Hippocampal formation (tissue), 2 donors: ENCODE measurements at places on chromosomes 2 and 18.

DNA sequence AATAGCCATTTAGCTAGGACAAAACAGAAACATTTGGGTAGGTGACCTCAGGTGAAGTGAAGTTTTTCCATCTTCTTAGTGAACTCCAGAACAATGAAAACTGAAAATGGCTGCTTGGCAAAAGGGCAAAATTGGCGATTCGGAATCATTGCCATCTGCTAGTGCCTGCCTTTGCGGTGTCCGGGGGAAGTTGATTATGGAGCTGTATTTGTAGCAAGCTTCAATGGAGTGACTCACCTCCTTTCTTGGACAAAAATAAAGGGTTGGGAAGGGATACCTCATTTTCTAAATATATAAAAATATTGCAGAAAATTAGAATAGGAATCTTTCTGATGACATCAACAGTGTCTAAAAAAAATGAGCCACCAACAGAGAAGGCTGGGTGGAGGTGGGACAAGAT lies 460.5 kb downstream of the TGIF1 start:
- no peak for DNase-seq

GRCh38 chr2:26581991-26582842 lies 58.9 kb downstream of the CIB4 start:
- DNase-seq = no peak

DNA sequence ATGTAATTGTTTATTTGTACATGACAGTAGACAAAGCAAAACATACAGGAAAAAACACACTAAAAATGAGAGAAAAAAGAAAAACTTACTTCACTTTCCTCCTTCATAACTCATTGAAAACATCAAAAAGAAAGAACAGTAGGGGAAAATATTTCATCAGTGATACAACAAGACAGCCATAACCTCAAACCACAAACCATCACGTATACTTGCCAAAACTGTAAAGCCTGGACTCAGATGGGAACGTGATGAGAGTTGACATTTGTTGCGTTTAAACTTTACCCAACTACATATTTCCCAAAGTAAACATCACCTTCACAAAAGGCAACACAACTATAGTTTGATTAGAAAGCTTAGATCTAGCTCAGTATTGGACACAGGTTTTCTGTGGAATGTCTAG lies 278.2 kb upstream of the COL3A1 start:
- no peak for DNase-seq

GRCh38 chr2:211371465-211371864 lies 815.1 kb downstream of the CPS1 start:
- DNase-seq = no peak

DNA sequence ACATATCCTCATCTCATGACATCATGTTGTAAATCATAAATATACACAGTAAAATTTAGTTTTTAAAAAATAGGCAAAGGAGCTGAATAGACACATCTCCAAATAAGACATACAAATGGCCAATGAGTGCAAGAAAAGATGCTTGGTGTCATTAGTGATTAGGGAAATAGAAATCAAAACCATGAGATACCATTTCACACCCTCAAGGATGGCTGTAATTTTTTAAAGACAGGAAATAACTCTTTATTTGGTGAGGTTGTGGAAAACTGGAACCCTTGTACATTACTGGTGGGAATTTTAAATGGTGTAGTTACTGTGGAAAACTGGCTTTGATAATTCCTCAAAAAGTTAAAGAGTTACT lies 141.6 kb downstream of the PTRHD1 start:
- no peak for DNase-seq

DNA sequence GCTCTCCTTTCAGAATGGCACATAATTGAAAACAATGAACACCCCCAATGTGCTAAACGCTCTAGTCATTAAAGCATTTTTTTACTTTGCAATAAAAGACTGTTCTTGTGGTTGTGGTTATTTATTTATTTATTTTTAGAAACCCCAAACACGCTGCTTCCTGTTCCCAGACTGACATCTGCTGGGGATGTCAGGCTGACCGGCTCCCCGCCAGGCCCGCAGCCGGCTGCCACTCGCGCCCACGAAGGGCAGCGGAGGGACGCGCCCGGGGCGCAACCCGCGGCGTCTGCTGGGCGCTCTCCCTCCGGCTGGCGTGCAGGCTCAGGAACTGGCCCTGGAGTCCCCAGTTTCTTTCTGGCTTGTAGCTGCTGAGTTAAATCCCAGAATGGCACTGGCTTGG lies 83.1 kb upstream of the SP3 start:
- no peak for DNase-seq
